ENCODE measurements at places on chromosomes 4 and X.

GRCh38 chrX:39320165-39320564, 518.9 kb downstream of the MID1IP1 start:
- no peak for DNase-seq

DNA sequence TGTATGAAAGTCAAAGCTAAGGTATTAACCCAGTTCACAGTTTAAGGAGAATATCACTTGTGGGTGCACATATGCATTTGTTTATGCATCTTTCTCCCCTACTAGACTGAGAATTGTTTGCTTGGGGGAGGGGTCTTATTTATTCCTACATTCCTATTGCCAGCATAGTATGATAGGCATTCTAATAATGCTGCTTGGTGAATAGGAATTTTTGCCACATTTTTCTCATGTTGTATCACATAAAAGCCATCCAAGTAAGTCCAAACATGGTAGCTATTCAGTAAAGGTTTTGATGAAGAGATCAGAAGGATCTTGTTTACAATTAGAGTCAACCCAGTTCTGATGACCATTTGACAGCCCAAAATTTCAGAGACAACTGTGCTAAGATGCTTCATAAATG, 48.6 kb downstream of the ASB9 start:
- no peak for DNase-seq

GRCh38 chr4:189377569-189377968, 563.1 kb upstream of the FRG1 start:
- DNase-seq: no peak

- peak; percentile 39 for DNase-seq
Observed at GRCh38 chr4:67327245-67328017, 217.9 kb downstream of the CENPC start.

DNA sequence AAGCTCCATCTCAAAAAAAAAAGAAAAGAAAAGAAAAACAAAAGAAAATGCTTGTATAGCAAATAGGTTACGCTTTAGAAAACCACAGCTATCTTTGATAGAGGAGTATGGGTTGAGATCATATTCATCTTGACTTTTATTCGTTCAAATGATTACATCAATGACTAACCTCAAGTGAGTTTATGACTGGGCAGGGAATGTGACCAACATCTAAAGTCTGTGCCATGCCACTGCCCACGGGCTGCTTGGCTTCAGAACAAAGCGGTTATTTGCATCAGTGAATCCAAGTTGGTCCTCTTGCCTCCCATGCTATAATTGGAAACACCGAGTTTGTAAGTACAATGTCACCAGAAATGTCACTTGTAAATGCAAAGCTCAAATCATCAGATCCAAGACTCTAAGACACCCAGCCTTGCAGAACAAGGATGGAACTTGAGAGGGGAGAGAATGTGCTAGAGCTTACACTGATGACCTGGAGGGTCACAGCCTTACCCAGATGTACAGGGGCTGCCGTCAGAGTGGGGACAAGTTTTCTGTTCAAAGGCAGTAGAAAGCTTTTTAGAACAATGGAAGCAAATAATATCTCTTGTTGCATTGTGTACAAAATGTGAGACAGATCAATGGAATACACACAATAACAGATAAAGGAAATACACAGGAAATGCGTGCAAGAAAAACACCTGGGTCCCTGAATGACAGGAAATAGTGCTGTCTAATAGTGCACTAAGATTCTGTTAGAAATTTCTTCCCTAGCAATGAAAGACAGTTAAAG, 8.4 kb upstream of the OPN1LW start:
- no peak for DNase-seq

DNA sequence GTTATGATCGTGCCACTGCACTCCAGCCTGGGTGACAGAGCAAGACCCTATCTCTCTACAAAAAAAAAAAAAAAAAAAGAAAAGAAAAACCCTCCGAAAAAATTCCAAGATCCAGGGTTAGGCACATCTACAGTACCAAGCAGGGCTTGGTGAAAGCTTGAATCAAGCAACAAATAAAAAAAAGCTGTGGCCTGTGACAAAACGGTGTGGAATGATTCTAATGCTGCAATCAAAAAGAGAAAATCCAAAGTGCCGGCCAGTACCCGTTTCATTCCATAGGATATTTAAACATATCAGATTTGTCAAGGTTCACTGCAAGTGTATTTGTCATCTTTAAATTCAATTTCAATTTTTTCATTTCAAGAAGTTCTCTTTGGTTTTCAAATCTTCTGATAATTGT, 20.5 kb downstream of the RWDD4 start:
- DNase-seq: no peak

DNA sequence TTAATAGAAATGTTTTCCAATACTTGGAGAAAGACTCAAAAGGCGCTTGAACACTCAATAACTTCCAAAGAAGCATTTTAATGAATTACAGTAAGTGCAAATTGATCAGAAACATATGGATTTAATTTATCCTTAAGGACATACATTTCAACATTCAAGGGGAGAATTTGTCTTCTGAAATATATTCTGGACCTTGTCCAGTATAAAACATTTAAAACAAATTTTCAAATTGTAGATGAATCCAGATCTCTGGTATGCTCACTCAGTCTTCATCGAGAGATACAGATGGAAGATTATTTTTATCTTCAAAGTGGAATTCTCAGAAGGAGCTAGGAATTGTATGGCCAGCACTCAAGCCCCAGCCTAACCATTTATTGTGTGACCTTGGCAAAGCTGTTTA, 310.4 kb downstream of the ZNF674 start:
- DNase-seq: no peak

DNA sequence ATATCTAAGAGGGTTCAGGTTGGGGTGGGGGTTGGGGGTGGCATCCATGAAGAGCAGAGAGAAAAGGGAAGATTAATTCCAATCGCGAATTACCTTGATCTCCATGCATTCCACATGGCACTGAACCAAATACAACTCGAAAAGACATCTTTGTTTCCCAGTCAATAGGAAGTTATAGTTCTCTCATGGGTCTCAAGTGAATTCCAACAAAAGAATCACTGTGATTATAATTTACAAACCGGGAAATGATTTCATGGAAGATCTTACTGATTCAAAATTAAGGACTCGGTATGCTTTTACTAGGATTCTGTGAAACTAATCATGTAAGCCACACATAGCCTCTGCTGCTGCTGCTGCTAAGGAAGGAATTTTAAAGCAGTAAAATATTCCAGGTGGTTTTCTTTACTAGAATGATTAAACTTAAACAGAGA, 26.6 kb upstream of the AMELX start:
- no peak for DNase-seq

DNA sequence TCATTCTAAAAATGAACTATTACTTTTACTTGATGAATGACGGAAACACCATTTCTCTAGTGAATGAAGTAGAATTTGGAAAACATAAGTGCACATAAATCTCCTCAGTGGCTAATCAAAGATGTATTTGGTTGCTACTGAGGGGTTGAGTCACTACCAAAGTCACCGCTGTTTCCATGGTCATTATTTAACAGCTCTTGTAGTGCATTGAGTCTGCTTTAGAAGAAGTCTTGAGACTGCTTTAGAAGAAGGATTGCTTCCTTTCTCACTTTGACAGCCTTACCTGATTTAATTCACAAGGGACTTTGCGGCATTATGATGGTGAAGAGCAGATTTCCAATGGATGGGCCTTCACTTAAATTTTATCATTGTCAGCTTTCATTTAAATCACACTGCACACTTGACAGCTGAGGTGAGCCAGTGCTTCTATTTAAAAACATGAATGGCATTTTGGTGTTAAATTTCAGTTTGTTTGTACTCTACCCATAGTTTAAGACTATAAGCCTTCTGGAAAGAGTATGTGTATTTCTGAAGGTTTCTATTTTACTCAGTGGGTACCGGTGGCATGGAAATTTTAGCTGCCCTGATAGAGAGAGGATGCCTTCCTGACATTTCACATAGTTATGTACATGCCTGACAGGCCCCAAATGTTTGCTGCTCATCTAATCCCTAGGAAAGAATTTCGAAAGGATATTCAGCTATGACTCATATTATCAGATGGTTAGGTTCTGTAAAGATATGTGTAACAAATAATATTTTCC, 9.5 kb downstream of the ASB5 start:
- no peak for DNase-seq

DNA sequence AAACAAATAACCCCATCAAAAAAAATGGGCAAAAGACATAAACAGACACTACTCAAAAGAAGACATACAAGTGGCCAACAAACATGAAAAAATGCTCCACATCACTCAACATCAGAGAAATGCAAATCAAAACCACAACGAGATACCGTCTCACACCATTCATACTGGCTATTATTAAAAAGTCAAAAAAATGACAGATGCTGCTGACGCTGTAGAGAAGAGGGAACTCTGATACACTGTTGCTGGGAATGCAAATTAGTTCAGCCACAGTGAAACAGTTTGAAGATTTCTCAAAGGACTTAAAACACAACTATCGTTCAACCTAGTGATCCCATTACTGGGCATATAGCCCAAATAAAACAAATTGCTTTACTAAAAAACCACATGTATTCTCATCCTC, 671.2 kb upstream of the FTHL17 start:
- no peak for DNase-seq

DNA sequence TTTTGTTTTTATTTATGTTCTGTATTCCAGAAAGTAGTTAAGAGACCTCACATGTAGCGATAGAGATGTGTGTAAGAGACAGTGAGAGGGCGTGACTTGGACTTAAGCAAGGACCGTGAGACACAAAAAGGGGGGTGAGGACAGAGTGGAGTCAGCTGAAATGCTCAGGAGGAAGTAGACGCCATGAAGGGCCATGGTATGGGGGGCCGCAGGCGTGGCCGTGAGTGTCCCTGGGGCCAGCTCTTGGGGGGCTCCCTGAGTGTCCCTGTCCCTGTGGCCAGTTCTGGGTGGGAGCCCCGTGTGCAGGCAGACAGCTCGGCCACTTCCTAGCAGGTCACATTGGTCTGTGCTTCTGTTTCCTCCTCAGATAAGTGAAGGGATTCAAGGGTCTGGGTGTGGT, 23.0 kb upstream of the MSANTD1 start:
- DNase-seq: no peak

DNA sequence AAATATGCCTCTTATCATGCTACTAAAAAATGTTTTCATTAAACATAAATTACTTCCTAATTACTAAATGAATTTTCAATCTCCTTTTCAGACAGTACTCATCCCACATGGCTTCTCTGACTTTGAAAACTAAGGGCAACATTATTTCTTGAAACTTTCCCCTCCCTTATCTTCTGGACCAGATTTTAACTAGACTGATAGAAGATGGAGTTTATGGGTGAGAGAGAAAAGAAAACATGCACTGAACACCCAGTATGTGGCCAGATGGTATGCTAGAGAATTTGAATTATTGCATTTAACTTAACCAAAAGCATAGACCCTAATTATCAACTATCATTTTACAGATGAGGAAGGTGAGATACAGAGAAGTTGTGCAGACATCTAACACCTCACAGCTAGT, 16.8 kb downstream of the CNOT6L start:
- no peak for DNase-seq
